ENCODE measurements at places on chromosomes 11 and 22.

GRCh38 chr11:94326947-94327346, 22.6 kb downstream of the IZUMO1R start:
- DNase-seq = no peak

DNA sequence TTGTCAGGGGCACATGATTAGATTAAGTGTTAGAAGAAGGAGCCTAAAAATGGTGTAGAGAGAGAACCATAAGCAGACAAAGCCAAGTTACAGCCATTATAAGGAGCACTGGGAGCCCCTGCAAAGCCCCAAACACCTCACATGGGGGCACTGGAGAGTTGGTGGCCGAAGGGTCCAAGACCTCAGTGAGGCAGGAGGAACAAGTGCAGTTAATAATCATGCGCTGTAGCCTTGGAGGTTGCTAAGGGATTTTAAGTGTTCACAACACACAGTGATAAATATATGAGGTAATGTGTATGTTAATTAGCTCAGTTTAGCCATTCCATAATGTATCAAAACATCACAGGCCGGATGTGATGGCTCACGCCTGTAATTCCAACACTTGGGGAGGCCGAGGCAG, 54.4 kb upstream of the JAM3 start:
- DNase-seq = no peak

DNA sequence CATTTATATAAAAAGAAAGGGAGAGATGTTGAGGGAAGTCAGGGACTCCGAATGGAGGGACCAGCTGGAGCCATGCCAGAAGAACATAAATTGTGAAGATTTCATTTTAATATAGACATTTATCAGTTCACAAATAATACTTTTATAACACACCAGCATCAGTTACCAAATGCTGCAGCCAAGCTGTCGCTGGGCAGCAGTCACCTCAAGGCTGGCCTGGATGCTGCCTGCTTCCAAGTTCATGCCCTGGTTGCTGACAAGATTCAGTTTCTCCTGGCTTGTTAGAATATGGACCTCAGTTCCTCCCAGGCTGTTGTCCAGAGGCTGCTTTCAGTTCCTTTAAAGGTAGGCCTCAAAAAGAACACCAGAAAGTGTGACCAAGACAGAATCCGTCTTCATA, 30.8 kb upstream of the ALDH3B2 start:
- DNase-seq = no peak

DNA sequence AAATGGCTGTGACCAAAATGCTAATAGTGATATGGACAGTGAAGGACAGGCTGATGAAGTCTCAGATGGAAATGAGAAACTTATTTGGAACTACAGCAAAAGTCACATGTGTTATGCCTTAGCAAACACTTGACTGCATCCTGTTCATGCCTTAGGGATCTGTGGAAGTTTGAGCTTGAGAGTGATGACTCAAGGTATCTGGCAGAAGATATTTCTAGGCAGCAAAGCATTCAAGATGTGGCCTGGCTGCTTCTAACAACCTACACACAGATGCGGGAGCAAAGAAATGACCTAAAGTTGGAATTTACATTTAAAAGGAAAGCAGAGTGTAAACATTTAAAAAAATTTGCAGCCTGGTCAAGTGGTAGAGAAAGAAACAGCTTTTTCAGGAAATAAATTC, 28.1 kb upstream of the CD81 start:
- DNase-seq = no peak

DNA sequence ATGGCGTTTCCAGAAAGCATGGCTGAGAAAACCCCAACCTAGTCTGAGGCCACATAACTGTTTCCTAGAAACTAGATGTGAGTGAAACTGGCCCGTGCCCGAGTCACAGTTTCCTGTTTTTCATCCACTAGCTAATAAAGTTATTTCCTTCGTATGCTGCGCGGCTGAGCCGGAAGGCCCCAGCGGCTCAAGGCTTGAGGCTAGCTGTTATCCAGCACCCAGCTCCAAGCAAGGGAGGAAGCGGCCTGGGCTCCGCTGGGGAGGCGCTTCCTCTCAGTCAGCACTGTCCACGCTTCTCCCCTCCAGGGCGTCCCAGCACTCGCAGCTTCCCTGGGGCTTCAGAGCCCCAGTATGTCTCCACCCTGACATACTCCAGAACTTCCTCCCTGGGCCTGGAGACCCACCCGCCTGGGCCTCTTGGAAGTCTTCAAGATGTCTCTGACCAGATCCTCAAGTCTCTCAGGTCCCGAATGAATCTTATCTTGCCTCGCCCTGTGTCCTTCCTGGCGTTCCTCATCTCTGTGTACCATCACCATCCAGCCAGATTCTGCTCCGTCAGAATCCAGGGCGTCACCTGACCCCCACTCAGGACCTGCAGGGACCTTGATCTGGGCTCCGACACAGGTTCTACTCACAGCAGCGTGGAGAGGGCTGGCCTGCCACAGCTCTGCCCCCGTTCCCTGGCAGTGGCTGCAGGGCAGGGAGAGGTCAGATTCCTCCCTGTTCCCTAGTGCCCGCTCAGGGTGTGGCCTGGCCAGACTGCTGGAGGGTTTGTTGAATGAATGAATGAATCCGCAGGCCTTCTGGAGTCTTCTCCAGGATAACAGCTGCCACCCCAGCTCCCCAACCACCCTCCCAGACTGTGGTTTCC, 81.9 kb downstream of the LRRC32 start:
- peak; percentile 36 for DNase-seq

DNA sequence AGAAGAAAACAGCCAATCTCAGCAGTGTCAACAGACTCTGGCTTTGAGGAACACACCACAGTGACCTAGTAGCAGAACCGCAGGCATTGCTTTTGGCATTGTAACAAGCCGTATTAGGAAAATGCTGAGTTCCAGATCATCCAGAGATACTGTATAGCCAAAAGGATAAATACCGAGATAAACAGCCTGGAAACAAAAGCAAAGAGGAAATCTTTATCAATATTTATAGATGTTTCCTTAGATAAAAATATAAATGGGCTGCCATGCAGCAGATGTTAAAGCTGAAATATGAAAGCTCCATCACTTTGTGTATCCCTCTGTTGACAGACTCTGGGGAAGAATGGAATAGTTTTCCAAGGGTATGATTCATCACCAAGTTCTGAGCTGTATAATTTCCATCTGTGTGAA, 98.9 kb upstream of the TP53AIP1 start:
- no peak for DNase-seq

GRCh38 chr11:27933992-27934829, 173.7 kb downstream of the KIF18A start:
- no peak for DNase-seq

DNA sequence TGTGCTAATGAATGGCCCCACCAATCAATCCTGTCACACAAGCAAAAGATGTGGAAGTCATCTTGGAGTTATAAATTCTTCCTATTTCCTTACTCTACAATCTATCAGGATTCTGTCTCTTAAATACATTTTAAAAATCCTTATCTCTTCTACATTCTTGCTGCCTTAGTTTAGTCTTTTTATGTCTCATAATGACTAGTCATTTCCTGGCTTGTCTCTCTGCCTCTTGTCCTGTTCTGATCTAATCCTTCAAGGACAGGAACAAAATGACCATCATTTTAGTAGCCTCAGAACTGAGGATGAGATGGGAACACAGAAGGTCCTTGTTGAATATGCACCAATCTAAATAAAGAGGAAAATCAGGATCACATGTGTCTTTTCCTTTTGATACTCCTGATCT, 56.6 kb upstream of the LIN7C start:
- no peak for DNase-seq

GRCh38 chr22:31082606-31083376, 1.7 kb downstream of the SMTN start:
- peak; percentile 33 for DNase-seq

GRCh38 chr22:32246166-32246565, 9.0 kb downstream of the SLC5A4 start:
- DNase-seq = no peak

GRCh38 chr11:66072081-66072480, 2.0 kb downstream of the PACS1 start:
- no peak for DNase-seq

DNA sequence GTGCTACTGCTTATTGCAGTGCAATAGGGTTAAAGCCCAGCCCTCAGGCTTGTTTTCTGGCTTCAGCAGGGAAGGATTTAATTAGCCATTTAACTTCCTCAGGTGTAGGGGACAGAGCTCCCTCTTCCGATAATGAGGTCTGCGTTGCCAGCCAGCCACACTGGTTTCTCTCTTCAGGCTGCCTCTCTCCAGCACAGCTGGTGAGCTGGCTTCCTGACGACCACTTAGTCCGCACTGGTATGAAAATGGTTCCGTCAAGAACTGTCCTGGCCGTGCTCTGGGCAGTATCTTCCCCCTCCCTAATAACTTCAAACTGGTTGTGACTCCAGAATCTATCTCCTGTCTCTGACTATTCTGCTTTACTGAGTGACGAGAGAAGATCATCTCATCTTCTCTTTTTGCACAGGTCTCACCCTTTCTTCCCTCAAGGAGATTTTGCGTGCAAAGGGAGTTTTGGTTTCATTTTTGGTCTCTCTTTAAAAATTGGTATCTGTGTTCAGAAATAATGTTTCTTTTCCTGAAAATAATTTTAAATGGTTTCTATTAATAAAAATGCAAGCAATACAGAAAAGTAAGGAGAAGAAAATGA, 49.2 kb downstream of the CNTN5 start:
- no peak for DNase-seq

DNA sequence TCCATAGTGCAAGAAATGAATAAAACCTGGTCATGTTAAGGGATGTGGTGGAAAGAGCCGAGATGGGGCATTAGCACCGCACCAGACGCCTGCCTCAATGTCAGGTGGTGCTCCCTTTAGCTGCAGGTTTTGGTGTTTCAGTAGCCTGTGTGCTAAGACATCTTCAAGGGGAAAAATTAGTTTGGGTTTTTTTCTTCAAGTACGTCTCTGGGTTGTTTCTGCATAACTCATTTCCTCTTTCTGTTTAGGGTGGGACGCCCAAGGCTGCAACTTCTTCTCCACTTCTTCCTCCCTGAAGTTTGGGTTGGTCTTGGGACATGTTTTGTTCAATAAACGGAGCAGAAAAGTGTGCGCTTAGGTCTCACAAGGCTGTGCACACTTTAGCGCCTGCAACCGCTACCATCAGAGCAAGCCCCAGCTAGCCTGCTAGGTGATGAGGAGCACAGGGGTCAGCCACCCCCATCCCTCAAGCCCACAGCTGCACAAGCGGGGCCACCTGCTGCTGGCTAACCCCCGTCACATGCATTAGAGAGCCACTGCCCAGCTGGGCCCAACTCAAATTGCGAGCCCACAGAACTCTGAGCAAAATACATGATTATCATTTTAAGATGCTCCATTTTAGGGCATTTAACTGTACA, 1495.7 kb downstream of the TBC1D22A start:
- no peak for DNase-seq

GRCh38 chr11:68936676-68937620, 33.3 kb downstream of the IGHMBP2 start:
- DNase-seq = no peak

Data from activated T-cell treated with anti-CD3 and anti-CD28 coated beads for 24 hours (primary cell).